ENCODE measurements at places on chromosomes 2 and 18.

DNA sequence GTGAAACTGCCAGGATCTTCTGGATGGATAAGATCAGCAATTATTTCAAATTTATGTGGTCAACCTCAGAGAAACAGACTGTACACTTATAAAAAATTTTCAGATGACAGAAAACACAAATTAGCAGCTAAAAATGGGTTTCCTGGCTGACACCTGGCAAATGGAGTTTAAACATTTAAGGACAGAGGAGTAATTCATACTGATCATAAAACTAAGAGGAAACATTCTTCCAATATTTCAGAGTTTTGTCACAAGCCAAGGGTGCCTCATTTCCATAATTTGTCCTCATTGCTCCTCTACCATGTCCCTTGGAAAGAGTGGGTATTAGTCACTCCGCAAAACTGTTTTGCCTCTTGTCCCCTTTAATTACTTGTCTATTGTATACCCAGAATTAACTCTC lies 70.2 kb downstream of the TMEFF2 start:
- no peak for DNase-seq

- DNase-seq, result no peak
Measured at GRCh38 chr18:79245517-79246001, 150.2 kb upstream of the NFATC1 start.

GRCh38 chr18:78517328-78517727 lies 462.3 kb upstream of the SALL3 start:
- no peak for DNase-seq

GRCh38 chr2:109352056-109352897 lies 223.3 kb downstream of the SH3RF3 start:
- no peak for DNase-seq

- no peak for DNase-seq
Measured at GRCh38 chr2:101467306-101467705, 7.6 kb downstream of the RFX8 start.

DNA sequence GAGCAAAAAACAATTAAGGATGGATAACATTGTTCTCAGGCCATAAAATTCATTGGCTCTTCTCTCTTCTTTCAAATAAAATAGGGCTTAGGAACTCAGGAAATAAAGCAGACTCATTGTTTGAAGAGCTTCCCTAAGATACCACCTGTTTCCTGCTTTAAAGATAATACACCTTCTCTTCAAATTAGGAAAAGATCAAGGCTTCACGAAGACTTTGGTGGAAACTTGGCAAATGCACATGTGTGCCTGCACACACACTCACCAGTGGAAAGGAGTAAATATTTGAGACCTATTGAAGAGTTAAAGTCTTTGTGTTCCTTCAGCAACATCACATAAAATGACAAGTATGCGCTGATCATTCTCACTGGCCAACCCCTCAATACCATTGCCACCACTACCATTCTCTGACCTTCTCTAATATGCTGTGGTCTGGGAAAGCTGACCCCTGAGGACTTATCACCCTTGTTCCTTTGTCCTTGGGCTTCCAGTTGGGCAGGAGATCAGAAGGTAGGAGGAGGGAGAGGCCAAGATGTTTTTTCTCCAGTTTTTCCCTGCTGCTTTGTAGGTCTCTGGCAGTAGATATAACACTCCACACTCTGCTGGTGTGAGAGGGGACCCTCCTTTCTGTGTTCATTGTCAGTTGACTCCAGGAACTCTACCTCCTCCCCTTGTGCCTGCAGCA lies 53.5 kb upstream of the SPOPL start:
- DNase-seq, result no peak

GRCh38 chr18:55320424-55321264 lies 267.3 kb downstream of the TCF4 start:
- DNase-seq, result no peak

DNA sequence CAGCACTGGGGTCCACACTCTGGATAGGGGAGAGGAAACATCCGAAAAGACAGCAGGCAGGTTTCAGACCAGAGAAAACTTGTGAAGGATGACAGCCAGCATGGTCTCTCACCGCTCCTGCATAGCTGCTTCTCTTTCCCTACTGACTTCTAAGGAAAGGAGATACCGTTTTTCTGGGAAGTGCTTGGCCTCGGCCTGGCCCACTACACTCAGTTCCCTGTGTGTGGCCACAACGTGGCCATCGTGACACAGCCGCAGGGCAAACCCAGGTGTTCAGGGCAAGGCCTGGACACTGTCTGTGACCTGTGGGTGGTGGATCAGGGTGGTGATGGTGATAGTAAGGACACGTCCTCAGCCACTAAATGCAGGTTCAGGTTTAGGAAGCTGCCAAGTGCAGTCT lies 34.2 kb upstream of the ACAA2 start:
- DNase-seq, result no peak

GRCh38 chr18:683531-683930 lies 26.1 kb downstream of the TYMS start:
- no peak for DNase-seq

DNA sequence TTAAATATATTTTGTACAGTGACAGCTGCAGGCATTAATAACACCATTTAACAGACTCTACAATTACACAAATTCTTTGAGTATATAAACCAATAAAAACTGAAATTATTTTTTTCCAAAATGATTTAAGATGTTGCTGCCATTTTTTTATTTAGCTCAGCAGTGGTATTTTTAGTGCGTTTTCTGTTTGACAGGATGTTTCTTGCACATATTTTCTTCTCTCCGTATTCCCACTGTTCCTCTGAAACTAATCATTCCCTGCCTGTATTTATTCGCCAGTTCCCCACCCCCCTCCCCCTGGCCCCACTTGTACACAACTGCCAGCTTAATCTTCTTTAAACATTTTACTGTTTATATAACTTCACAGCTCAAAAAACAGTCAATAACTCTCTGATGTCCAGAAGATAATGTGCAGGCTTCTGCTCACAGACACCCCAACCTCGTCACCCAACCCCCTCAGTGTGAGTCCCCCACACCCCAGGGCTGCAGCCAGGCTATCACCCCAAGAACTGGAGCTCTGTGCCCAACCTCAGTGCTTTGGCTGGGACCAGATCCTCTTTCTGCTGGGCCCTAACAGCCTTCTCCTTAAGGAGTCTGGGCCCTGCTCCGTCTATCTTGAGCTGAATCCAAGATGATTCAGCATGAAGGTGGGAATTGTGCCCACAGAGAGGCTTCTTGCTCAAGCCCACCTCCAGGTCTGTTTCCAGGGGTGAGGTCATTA lies 41.6 kb upstream of the MAP4K4 start:
- DNase-seq, result no peak

- DNase-seq, result no peak
Measured at GRCh38 chr2:38381381-38382143, 4.5 kb upstream of the ATL2 start.

DNA sequence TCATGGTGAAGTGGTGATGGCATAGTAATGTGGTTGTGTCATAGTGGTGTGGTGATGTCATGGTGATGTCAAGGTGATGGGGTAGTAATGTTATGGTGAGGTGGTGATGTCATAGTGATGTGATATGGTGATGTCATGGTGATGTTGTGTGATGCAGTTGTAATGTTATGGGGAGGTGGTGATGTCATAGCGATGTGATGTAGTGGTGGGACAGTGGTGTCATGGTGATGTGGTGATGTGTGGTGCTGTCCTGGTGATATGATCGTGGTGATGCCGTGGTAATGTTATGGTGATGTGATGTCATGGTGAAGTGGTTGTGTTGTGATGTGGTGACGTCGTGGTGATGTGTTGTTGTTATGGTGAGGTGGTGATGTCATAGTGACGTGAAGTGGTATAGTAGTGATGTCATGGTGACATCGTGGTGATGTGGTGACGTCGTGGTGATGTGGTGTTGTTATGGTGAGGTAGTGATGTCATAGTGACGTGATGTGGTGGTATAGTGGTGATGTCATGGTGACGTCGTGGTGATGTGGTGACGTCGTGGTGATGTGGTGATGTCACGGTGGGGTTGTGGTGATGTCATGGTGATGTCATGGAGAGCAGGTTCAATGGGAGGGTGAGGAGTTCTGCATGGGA lies 242.7 kb upstream of the MYT1L start:
- DNase-seq, result no peak

GRCh38 chr18:9726936-9727335 lies 18.8 kb downstream of the RAB31 start:
- DNase-seq, result no peak

- DNase-seq, result no peak
Measured at GRCh38 chr2:75390169-75390568, 170.6 kb downstream of the EVA1A start.

GRCh38 chr2:217289907-217290280 lies 430.0 kb upstream of the TNP1 start:
- DNase-seq, result peak; percentile 15

DNA sequence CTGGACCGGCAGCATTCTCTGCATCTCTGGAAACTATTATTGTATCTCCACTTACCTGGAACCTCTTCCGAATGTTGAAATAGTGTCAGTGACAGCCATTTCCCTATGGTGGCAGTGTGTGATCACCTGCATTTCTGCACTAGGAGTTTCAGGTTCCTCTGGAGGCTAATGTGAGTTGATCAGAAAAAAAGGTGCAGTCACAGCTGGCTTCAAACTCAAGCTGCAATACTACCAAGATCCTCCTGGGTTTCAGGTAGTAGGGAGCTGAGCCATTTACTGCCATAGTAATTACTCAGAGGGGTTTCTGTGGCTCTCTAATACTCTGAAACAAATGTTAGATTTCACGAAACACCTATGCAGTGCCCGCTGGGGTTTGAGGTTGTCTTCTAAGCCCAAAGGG lies 183.5 kb upstream of the OSR1 start:
- DNase-seq, result no peak

DNA sequence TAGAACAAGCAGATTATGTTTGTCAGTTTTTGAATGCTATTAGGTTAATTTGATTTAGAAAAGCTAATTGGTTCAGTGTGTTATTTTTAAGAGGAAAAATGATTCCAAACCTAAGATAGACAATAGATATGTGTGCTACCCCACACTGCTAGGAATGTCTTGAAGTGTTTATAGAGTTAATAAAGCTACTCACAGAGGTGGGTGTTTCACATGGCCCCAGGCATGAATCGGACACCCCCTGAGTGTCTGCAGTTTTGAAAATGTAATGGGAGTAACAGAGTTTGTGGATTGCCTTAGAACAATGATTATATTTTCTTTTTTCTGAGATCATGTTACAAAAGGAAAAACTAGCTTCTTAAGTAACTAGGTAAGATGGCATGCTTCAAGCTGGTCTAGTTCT lies 348.3 kb downstream of the ADCYAP1 start:
- no peak for DNase-seq

- no peak for DNase-seq
Measured at GRCh38 chr2:27897717-27898116, 7.2 kb downstream of the BABAM2 start.

DNA sequence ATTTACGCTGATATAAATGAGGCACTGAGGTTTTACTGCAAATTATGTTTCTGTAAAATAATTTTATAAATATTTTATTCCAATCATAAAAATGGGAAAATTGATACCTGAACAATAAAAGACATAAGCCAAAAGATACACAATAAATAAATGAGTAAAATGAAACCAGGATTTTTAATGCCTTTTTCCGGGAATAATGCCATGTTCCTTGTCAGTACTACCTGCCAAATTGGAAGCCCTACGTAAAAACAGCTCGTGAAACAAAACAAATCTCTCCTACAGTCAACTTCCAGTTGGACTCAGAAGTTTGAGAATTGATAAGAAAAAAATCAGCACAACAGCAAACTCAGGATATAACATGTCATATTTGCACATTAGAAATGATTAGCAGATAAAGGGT lies 18.0 kb downstream of the GALNT3 start:
- no peak for DNase-seq

- DNase-seq, result peak; percentile 4
Measured at GRCh38 chr18:55748227-55748738, 160.3 kb upstream of the TCF4 start.

DNA sequence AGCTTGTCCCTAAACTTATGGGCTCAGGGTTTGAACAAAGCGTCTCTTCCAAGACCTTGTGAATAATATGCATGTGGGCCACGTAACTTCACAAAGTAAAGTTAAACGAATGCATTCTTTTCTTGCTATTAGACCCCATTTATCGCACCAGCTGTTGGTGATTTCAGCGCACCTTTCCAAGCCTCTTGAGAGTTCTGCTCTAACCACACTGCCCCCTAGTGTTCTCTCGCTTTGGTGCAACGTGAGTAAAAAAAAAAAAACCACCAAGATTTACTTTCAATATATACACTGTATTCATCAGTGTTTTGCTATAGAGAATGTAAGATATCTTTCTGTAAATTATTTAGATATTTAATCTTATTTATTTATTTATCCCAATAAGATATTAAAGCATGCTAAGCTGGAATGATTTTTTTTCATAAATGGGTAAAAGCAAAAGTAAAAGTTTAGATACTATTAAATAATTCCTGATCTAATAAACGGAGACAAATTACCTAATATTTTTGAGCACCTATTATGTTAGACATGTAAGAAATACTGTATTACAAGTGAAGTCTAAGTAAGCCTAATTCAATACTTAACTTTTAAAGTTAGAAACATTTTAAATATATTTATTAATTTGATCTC lies 459.5 kb downstream of the DLGAP1 start:
- no peak for DNase-seq

- DNase-seq, result no peak
Measured at GRCh38 chr2:76257802-76258201, 547.1 kb upstream of the GCFC2 start.

DNA sequence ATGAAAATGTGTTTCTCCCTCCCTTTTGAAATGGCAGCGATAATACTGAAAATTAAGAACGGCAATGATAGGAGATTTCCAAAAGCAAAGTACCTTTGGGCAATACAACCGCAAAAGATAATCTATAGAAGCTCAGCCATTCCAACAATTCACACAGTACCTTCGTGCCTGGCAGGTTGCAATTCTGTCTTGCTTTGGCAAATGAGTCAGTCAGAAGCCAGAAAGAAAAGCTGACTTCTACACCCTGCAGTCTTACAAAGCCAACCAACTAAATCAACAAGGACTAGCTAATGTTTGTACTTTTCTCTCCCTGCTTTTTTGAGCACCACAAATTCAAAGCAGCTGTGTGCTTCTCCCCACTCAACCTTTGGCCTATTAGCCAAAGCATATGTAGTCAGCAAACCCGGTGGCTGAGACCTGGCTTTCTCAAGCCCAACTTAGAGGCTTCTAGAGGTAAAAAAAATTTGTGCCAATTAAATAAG lies 25.7 kb upstream of the ID2 start:
- peak; percentile 44 for DNase-seq

GRCh38 chr18:28075501-28075900 lies 101.4 kb downstream of the CDH2 start:
- DNase-seq, result no peak

- no peak for DNase-seq
Measured at GRCh38 chr18:10928772-10929373, 220.5 kb downstream of the PIEZO2 start.

DNA sequence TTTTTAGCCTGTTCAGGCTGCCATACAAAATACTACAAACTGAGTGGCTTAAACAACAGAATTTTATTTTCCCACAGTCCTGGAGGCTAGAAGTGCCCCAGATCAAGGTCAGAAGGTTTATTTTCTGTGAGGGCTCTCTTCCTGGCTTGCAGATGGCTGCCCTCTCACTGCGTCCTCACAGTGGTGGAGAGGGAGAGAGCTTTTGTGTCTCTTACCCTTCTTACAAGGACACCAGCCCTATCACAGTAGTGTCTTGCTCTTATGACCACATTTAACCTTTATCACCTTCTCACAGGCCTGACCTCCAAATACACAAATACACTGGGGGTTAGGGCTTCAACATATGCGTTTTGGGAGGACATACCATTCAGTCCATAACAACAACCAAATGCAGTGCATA lies 11.7 kb downstream of the WDR7 start:
- DNase-seq, result no peak

- DNase-seq, result no peak
Measured at GRCh38 chr2:177246000-177246399, 18.5 kb downstream of the NFE2L2 start.

GRCh38 chr2:42232024-42232423 lies 62.9 kb downstream of the EML4 start:
- no peak for DNase-seq

- peak; percentile 96 for DNase-seq
Measured at GRCh38 chr2:240437861-240438809, 2.7 kb downstream of the GPC1 start.

Data from HuH-7.5 (cell line).